ENCODE measurements at places on chromosomes 13 and 19. TPM values are rescaled to one million over a fixed set of nuclear protein-coding genes. Genes with fewer than 3 reads are reported as not detected.

The OR7C1 gene
- not detected for total RNA-seq

The KIR3DL1 gene
- not detected for total RNA-seq

The KLK4 gene
- total RNA-seq: not detected

The RHPN2 gene
- total RNA-seq: 3.3 TPM
